ENCODE measurements at places on chromosomes 5 and 9.

DNA sequence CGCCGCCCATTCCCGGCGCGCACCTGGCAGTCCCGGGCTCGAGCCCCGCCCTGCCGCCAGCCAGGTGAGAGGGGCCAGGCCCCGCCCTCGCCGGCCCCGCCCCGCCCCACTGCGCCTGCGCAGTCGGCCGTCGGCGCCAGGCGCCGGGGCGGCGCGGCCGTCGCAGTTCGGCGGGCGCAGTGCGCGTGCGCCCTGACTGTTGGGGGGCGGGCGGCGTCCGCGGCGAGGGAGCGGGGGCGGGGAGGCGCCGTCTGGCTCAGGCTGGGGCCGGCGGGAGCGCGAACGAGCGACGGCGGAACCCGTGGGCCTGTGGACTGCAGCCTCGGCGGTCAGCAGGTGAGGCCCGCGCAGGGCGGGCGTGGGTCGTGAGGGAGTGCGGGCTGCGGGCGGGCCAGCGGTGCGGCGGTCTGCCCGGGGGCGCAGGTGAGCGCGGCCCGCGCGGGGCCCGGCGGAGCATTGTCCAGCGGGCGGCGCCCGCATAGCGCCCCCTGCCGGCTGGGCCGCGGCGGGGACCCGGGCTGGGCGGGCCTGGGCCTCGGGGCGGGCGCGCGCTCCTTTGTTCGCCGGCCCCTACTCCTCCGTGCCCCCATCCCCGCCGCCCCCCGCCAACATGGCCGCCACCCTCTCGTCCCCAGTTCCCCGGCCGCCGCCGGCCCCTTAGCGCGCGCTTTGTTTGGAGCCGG lies at the start of gene SPIN1:
SPIN1 (plus strand) TSS at position 242 of the 683 bp plus-strand sequence. CDS start 38,096 bp downstream, outside the sequence.
- DNase-seq, result peak; percentile 86

DNA sequence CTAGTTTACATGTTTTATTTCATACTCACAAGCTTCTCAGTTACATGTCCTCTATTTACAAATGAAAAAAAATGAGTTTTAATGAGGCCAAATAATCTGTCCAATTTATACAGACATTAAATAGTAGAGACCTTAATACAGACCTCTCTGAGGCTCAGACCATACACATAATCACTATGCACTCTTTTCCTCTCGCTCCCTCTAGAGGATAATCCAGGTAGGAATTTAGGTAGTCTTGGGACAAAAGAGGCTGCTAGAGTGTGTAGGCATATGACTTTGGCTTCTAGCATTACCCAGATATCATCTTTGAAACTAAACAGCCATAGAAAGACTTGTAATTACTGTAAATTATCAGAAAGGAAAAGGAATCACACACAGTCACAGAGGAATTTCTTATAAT lies 444.7 kb downstream of the HINT1 start:
- no peak for DNase-seq

- no peak for DNase-seq
Observed at GRCh38 chr9:27037499-27037898, 32.0 kb upstream of the LRRC19 start.

DNA sequence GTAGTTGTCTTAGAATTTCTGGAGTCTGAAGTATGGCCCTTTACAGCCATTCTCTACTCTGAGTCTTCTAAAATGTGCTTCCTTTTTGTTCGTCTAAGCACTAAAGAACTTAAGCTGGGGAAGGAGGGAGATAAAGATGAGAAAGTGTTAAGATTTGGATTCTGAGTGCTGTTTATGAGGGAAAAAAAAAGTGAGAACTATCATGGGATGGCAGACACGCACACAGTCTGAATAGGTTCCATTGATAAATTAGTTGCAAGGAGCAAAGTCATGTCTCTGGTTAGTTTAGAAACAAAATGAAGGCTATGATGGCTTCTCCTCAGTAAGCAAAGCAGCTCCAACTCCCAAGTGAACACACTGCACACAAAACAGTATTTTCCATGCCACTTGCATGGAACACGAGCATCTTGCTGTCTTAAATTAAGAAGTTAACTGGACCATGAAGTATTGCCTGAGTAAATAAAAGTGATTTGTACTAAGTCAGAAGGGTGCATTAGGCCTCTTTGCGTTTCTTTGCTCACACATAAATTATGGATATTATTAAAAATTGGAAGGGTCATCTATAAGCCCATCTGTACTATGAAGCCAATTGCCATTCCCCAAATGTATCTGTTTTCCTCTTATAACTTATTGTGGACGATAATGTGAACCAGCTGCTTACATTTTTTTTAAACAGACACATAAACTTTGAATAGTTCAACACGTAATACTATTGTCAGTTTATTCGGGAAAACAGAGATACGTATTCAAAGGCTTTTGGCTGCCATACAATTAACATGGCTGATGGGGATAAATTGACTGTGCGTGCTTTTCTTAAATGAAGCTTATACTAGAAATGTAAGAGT lies 199.3 kb downstream of the SGCD start:
- DNase-seq, result no peak

- DNase-seq, result no peak
Observed at GRCh38 chr5:31911291-31912265, 262.5 kb downstream of the GOLPH3 start.

DNA sequence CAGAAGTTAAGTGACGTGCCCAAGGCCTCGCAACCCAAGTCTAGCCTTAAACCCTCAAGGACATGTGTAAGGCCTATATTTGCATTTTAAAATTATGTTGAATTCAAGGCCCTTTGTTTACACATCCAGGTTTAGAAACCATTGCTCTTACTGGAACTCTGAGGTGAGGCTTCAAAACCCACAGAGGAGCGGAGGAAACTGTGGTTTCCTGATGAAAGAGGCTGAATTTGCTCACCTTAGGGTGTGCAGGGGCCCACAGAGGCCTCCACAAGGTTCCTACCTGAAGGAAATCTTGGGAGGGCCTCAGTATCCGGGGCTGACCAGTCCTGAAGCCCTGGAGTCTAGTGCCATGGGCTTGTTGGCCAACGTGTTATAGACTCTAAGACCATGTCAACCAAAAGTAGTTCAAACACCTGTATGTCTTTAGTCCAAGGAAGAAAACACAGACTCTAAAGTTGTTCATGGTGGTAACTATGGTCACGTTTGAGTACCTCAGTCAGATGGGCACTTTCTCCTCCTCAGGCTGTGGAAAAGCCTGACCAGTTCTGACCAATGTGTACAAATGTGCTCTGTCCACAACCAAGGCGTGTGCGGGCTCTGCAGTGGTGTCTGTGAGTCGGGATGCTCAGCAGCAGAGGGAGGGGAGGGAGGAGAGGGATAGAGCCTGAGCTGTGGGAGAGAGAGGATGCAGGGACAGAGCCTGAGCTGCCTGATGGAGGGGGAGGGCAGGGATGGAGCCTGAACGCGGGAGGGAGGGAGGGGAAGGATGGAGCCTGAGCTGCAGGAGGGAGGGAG lies 124.6 kb upstream of the ERCC6L2 start:
- DNase-seq, result no peak

GRCh38 chr5:149820536-149821510 lies 90.7 kb downstream of the PPARGC1B start:
- DNase-seq, result no peak

DNA sequence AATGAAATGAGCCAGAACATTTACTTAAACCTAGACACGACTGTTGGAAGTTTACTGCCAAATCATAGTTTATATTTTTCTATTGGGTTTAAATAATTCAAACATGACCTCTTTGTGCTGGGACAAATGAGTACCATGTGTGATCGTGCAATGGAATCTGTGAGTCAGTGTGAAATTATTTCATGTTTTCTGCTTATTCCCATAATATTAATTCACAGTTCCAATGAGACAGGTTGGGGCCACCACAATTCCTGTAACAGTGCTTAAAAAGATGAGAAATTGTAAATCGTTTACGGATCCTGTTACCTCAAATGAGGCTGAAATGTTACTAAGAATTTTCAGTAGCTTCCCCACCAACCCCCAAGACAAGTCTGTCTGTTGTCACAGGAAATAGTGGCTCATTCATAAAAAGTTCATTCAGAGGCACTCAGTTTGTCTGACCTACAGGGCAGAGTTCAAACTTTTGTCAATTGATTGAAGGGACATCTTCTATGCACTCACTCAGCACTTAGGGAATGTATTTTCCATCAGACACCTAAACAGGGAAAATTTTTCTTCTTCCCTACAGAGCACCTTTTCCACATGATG lies 563.9 kb upstream of the ADAMTS16 start:
- no peak for DNase-seq
